Midbrain (tissue), 1 donor: ENCODE measurements at places on chromosomes 16 and 17.
A peak's percentile ranks its signal among the peaks of the same experiment; 100 is the strongest.

DNA sequence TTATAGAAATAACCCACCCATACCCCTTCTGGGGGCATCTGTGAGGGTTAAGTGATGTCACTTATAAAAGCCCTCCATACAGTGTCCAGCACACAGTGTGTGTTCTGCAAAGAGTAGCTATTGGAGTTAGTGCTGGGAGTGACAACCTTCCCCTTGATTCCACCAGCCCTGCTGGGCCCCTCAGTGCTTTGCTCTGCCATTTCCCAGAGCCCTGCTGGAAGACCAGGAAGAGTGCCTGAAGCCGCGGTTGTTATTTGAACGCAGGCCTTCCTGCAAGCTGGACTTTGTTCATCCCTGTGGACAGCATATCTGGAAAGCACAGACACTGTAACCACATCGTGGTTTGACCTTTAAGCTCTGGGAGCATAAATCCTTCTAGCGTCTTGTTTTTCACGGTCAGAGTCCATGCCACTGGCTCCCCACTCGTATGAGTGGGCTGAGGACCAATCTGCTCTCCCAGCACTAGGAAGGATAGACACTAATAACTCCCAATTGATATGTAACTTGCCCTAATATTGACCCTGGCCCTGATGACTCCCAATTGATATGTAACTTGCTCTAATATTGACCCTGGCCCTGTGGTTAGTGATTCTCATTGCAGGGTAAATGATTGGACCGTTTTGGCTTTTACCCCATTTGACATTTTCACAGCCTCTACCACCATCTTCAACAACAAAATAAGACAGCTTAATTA lies 297.1 kb upstream of the MAF start:
- no peak for DNase-seq

DNA sequence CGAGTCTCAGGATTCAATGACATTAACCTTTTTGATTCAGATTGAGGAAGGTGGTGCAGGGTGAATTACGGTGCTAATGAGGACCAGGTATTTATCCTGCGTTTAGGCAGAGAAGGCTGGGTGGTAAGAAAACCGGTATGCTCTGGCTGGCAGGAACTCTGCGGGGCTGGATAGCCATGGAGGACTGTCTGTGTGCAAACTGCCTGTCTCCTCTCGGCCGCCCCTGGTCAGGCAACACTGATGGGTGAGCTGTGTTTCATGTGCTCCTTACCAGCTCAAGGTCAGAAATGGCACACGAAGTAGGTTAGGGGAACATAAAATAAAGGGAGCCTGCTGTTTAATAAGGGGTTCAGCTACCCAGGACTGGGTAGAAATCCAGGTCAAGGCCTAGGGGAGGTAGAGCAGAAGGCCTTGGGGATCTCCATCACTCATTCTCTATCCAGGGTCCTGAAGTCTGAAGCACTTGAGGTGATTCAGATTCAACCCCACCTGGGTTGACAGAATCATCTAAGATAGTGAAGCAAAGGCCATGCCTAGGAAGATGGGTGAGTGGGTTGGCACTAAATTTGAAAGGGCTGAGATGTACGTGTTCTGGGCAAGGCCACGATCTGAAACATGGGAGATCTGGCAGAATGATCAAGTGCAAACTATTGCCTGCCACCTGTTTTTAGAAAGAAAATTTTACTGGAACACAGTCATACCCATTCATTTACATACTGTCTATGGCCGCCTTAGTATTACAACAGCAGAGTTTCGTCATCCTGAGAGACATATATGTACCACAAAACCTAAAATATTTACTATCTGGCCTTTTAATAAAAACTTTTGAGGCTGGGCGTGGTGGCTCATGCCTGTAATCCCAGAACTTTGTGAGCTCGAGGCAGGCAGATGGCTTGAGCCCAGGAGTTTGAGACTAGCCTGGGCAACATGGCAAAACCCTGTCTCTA lies 292.5 kb downstream of the XYLT1 start:
- no peak for DNase-seq

- no peak for DNase-seq
Measured at GRCh38 chr17:6191405-6192324, 121.5 kb downstream of the WSCD1 start.

DNA sequence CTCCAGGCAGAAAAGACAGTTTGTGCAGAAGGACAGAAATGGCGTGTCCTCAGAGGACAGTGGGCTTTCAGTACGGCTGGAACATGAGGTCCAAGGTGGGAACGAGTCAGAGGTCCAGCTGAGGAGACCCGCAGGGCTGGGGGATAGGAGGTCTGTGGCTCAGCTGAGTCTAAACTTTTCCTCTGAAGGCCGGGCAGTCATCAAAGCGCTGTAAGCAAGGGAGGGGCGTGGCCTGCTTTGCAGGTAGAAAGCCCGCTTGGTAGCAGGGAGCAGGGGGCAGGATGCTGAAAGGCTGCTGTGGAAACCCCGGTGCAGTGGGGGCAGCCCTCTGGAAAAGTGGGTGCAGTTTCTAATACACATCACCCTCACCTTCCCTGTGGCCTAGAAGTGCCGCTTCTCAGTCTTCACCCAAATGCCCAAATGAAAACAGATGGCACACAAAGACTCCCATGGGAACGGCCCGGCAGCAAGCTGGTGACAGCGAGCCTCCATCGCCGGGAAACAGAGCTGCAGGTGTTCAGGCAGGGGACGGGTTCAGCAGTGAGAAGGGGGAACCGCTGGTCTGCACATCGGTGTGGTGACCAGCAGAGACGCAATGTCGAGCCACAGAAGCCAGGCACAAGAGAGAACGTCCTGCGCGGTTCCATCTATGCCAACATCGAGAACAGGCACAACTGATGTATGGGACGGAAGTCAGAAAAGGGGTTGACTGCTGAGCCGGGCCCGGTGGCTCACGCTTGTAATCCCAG lies 12.2 kb upstream of the OSGIN1 start:
- DNase-seq: no peak

- DNase-seq: peak; percentile 5
Measured at GRCh38 chr16:50709061-50709684, 15.8 kb downstream of the NOD2 start.

DNA sequence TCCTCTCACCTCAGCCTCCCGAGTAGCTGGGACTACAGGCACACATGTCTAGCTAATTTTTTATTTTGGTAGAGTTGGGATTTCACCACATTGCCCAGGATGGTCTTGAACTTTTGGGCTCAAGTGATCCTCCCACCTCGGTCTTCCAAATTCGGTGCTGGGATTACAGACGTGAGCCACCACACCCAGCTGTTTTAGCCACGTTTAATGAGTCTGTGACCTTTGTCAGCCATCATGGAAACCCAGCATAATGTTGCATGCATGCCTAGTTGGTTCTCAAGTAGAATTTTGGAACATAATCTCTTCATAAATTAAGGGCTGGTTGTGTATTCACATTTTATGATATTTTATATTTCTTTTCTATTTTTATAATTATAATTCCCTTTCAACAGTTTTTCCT lies 42.0 kb downstream of the GOSR1 start:
- DNase-seq: no peak

GRCh38 chr17:35315283-35315682 lies 58.1 kb downstream of the SLFN11 start:
- DNase-seq: no peak

- no peak for DNase-seq
Measured at GRCh38 chr16:6132121-6132520, 1034.5 kb upstream of the EEF2KMT start.

GRCh38 chr17:74199306-74200092 lies 4.0 kb upstream of the RPL38 start:
- peak; percentile 66 for DNase-seq

GRCh38 chr17:10739386-10739785 lies 9.6 kb upstream of the TMEM220 start:
- no peak for DNase-seq

DNA sequence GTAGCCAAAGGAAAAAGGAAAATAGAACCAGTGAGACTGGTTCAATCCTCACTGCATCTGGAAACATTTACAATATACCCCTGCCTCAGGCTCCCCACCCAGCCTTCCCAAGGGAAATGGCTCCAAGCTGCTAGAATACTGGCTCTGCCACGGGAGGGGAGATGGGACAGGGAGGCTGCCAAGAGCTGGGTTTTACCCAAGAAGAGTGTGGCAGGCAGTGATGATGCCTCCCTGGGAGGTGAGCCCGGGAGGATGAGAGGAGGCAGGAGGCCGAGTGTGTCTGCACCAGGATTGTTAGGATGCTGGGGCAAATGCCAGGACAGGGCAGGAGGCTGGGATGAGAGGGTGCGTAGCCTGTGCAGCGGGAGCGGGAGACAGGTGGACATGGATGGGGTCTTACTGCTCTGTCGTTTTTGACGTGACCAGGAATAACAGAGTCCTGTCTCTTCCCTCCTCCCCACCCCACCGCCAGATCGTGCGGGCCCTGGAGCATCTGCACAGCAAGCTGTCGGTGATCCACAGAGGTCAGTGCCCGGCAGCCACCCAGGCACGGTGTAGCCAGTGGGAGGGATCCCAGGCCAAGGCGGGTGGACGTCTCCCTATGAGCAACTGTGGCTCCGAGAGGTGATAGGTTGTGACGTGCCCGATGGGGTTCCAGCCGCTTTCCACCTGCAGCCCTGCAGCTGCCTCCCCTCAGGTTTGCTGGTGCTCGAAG lies 18.4 kb downstream of the MAP2K3 start:
- no peak for DNase-seq

GRCh38 chr16:48082516-48082915 lies 73.3 kb downstream of the ABCC12 start:
- no peak for DNase-seq

GRCh38 chr17:10156599-10156947 lies 41.8 kb downstream of the GAS7 start:
- DNase-seq: no peak

DNA sequence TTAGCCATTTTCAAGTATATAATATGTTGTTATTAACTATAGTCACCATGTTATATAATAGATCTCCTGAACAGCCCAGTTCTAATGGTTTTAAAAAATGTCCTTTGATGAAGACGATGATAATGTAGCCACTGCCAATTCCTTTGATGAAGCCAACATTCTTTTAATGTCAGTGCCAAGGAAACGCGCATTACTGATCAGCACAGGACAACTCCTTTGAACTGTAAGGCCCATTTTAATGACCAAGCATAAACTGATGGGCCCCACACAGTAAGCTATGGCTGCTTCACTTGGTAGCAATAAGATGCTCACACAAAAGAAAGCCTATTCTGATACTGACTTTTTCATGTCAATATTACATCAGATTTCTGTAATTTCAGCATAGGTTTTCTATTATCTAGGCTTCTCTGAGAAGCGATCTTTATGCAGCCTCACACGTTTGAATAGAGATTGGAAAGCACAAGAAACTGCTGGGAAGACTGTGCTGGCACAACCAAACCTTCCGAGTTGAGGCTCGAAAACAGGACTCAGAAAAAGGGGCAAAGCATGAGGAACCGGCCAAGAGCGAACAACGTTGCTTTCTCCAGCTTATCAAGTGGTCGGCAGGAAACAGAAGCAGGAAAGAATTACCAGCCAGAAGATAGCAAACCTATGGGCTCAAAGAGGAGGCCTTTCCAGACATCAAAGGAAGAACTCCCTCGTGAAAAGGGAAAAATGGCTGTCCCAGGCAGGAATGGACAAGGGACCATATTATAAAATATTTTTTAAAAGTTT lies 19.4 kb downstream of the ERN1 start:
- DNase-seq: no peak

DNA sequence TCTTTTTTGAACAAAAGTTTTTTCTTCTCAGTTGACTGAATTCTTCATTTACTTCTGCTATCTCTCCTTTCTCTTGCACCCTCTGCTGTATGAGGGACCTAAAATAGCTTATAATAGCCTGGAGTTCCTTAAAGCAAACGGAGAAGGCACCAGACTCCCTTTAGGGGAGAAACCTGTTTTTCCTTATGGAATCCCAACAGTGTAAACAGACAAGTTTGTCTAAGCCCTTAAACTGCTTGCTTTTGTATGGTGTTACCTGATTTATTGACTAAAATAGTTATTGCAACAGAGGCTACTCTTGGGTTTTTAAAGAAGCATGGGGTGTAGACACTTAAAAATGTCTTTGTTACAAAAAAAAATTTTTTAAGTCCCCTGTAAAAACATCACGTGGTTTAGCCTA lies 12.9 kb upstream of the TRIM25 start:
- DNase-seq: no peak

DNA sequence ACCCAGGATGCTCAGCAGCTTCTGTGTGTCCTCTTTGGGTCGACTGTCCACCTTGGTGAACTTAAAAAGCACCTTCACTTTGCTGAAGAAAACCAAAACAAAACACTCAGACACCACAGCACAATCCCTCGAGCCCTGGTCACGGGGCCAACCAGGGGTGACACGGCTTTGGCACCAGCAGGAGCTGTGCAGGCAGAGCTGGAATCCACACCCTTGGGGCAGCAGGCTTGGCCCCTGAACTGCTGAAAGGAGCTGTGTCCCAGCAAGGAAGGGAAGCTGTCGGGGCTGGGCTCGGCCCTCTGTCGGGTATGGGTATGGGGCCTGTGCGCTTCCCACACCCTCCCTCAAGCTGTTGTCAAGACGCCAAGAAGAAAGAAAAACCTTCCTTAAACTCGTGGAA lies 7.6 kb upstream of the PLD6 start:
- no peak for DNase-seq

GRCh38 chr16:89317729-89318429 lies 100.4 kb downstream of the ZNF778 start:
- DNase-seq: no peak

- DNase-seq: peak; percentile 70
Measured at GRCh38 chr17:40303009-40303657, 5.8 kb upstream of the RARA start.
